ENCODE measurements at places on chromosomes 6 and 20.

DNA sequence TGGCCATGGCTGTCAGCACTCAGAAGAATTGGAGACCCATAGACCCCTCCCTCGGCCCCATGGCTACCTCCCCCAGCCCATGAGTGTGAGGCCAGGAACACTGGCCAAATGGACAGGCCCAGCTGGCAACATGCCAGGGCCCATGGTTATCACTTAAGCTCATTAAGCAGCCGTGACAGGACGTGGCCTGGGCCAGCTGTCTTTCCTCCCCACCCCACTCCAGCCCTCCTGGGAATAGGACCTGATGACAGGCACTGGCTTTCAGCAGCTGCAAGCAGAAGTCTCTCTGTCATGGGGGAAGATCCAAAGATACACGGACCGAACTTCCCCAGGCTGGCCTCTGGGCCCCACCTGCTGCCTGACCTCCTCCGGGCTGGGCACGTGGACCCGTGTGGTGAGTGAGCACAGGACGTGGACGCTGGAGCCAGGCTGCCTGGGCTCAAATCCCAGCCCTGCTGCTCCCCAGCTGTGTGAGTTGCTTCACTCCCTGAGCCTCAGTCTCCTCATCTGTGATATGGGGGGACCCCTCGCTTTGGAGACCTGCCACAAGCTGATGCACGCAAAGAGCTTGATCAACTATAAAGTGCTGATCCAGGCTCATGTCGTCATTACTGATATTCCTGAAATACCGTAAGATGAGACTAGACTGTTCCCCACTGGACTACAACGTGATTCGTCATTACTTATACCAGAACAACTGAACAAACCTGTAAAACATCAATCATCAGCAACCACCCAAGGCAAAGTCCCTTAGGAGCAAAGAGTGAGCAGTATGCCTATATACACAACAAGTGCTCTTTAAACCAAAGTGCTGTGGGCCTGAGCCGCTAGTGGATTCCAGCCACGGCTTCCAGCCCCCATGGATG lies 22.0 kb upstream of the VSTM2L start:
- no peak for DNase-seq

GRCh38 chr20:46286382-46286781 lies 21.9 kb downstream of the CDH22 start:
- no peak for DNase-seq

- DNase-seq: no peak
Measured at GRCh38 chr6:152121910-152122309, 314.4 kb downstream of the ESR1 start.

- no peak for DNase-seq
Measured at GRCh38 chr20:59822291-59823029, 111.0 kb downstream of the SYCP2 start.

- no peak for DNase-seq
Measured at GRCh38 chr6:11379805-11380204, 147.3 kb upstream of the NEDD9 start.

DNA sequence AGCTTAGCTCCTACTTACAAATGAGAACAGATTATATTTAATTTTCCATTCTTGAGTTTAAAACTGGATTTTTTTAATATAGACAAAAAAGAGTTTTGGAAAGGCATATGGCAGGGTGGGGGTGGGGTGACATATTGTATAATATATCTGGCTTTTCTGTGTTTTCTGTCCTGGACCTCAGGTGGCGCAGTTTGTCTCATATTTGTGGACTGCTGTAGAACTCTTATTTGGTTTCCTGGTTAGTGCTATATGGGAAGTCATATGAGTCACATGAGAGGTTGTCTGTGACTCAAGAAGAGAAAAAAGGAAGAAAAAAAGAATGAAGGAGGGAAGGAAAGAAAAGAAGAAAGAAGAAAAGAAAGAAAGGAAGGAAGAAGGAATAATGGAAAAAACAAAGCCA lies 131.8 kb downstream of the CLVS2 start:
- DNase-seq: no peak

- no peak for DNase-seq
Measured at GRCh38 chr6:85680388-85680787, 37.7 kb upstream of the SYNCRIP start.

GRCh38 chr20:31708736-31709534 lies 13.7 kb downstream of the BCL2L1 start:
- no peak for DNase-seq

- DNase-seq: no peak
Measured at GRCh38 chr6:77034161-77034560, 429.1 kb downstream of the HTR1B start.

DNA sequence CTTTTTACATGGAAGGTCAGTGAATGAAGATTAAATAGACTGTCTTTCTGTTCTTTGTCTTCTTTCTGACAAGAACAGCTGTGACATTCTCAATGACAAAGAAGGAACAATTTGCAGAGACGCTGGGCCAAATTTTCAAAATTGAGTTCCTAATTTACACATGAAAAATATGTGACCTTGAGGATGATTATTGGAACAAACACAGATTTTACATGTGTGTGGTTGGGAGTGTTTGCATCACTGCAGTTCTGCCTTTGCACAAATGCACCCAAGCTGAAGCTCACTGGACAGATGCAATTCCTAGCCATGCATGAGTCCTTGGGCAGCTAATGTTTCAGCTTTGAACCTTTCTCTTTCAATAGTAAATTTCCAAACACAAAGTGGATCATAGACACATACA lies 350.8 kb downstream of the QKI start:
- DNase-seq: no peak

DNA sequence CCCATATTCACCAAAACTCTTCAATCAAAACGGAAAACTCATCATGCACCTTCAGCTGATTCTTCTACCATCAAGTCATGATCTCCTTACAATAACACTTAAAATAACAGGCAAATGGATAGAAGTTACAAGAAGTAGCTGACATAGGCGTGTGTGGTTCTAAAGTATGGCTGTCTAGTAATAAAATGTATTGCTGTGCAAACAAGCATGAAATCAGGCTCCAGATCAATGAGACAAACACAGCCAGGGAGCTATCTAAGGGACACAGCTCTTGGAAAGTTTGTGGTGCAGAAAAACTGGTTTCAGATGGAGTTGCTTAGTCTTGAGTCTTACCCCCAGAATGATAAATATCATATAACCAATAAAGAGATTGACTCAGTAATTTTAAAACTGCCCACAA lies 434.8 kb upstream of the NOX3 start:
- DNase-seq: no peak

DNA sequence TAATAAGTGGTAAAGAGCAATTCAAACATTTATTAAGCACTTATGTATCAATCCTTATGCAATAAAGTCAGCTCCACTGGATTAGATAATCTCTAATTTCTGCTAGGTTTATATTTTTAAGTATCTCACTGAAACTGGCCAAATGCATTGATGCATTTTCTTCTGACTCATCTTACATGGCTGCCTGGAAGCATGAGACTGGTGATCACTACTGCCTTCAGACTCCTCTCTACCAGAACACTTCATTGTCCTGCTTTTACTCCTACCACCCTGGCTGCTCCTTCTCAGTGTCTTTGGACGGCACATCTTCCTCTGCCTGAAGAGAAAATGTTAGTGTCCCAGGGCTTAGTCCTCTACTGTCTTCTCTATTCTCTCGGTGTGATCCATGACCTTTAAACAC lies 7.4 kb downstream of the CEP85L start:
- DNase-seq: no peak

Measured in substantia nigra (tissue), 51 donors.